ENCODE measurements at places on chromosomes 6 and 20. TPM values are rescaled to one million over a fixed set of nuclear protein-coding genes. Genes with fewer than 3 reads are reported as not detected.

GRCh38 chr20:58640446-58640845, 10.6 kb upstream of the STX16 start:
- no peaks in the 10 kb centered on the region for H3K27me3 ChIP-seq
- no peak overlapping the region for H3K27ac ChIP-seq
- H3K4me1 ChIP-seq: no peaks in the 10 kb centered on the region
- no peaks in the 10 kb centered on the region for H3K36me3 ChIP-seq
- DNase-seq: no peak

DNA sequence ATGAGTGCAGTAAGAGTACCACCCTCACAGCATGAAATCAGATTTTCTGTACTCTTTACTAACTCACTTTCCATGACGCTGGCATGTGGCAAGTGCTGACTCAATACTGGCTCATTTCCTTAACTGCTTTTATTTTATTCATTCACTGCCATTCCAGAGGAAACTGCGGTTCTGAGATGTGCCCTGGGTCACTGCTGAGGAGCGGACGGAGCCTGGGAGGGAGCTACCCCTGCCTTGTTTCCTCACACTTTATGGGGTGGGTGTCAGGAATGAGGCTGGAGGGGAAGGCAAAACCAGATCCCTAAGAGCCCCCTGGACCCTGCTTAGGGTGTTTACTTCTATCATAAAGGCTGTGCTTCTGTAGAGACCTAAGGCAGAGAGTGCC, 14.4 kb downstream of the NT5E start:
- H3K4me3 ChIP-seq: no peak overlapping the region
- no peak overlapping the region for H3K27ac ChIP-seq
- peaks cover 17% of the 10 kb centered on the region for H3K4me1 ChIP-seq
- DNase-seq: no peak
- no peaks in the 10 kb centered on the region for H3K36me3 ChIP-seq

HLA-DQA1 gene
- total RNA-seq: not detected

NINL gene
- 31.2 TPM for total RNA-seq
